AG20443 (cell line): ENCODE measurements at places on chromosomes 12 and 14.

GRCh38 chr12:2083008-2083407, 30.2 kb downstream of the CACNA1C start:
- no peak for DNase-seq

GRCh38 chr12:124217508-124218242, 77.2 kb upstream of the RFLNA start:
- peak; percentile 23 for DNase-seq

DNA sequence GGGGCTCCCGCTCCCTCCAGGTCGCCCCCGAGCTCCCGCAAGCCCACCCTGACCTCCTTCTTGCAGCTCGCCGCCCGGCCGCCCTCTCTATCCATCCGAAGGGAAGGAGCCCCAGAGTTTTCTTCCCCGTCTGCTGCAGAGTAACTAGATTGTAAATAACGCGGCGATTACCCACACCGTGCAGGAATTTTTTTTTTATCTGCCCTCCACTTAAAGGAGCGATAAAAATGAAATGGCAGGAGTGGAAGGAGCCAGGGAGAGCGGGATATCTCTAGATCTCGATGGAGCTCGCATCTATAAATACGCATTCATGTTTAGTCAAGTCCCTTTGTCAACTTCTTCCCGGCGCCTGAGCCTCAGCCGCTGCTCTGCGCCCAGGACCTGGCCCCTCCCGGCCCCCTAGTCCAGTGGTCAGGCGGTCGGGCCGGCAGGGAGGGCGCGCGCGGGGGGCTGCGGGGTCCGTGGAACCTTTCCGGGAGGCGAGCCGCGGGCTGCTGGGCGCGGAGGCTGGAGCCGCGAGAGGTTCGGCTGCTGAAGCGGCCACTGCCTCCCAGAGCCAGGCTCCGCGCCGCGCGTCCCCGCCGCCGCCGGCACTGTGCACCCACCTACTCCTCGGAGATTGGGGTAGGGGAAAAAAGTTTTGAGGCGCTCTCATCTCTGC, 386.0 kb downstream of the BCAT1 start:
- DNase-seq = peak; percentile 52

DNA sequence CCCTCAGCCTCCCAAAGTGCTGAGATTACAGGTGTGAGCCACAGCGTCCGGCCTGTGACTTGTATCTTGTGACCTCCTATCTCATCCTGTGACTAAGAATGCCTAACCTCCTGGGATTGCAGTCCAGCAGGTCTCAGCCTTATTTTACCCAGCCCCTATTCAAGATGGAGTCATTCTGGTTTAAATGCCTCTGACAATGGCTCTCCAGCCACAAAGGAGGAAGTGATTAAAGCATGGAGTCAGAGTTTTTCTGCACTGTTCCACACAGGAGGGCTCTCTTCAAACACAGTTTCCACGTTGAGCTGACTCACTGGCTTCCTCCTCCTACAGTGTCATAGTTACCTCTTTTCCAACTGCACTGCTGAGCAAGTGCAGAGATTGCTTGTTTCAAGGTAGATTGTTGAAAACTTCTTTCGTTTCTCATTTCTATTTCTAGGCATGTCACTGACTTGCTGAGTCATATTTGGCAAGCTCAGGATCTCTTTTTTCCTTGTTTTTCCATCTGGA, 383.8 kb downstream of the PCNX1 start:
- DNase-seq = peak; percentile 59

GRCh38 chr14:30974628-30975027, 50.8 kb upstream of the AP4S1 start:
- no peak for DNase-seq

- DNase-seq = no peak
Measured at GRCh38 chr14:49578141-49578540, 8.0 kb downstream of the RPS29 start.

GRCh38 chr14:36690311-36691040, 28.8 kb downstream of the PAX9 start:
- DNase-seq = no peak

DNA sequence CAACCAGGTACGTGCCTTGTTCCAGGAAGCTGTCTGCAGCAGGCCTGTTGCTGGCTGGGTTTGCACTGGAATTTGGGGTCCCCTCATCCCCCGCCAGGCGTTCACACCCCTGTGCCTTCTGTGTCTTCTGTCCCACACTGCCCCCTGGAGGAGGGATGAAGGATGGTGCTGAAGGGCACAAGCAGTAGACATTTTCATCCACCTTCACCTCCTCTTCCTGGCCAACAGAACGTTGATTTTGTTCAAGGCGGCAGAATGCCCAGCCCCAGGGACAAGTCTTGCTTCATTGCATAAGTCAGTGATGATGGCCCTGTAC, 122.1 kb downstream of the CALM1 start:
- DNase-seq = no peak

GRCh38 chr12:56079723-56080555, at the start of gene ERBB3:
ERBB3 (plus strand) TSS chr12:56080165; CDS start chr12:56080301, 136 bp downstream.
- peak; percentile 96 for DNase-seq

DNA sequence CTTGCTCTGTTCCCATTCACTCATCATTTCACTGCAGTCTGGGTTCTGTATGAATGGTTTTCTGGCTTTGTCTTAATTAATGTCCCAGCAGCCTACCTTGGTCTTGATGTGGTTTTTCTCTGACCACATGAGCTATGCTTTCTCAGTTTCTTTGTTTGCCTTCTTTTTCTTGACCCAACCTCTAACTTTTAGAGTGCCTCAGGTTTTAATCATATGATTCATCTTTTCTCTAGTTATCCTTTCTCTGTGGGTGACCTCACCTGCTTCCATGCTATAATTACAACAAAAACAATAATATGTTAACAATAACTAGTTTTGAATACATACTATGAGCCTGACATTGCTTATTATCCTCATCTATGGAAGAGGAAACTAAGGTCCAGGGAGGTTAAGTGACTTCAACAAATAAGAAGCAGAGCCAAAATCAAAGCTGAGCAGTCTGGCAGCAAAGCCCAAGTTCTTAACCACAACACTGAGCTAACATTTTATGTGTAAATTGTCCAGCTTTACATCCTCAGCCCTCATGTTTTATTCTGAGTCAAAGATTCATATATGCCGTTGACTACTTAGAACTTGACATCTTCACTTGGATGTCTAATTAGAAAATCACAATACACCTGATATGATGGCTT, 4.7 kb upstream of the EPYC start:
- no peak for DNase-seq

GRCh38 chr14:61077951-61078720, 97.1 kb downstream of the SLC38A6 start:
- DNase-seq = no peak

- DNase-seq = no peak
Measured at GRCh38 chr12:104694711-104695110, 238.0 kb downstream of the CHST11 start.

DNA sequence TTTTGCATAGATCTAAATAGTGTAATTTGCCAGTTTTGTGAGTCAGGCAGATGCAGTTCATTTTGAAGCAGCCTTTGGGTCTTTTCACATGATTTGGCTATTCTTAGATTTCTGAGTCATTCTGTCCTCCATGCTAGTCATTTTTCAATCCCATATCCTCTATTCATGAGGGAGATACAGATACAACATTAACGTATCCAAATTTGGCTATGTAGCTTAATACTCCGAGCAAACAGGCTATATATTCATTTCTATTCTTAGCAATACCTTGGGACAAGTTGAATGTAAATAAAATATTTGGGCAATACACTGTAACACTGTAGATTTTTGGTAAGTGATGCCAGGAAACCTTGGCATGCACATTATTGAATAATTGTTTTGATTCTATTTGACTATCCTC, 270.7 kb upstream of the PDE3A start:
- no peak for DNase-seq

- no peak for DNase-seq
Measured at GRCh38 chr14:56995010-56995409, 184.7 kb upstream of the OTX2 start.

DNA sequence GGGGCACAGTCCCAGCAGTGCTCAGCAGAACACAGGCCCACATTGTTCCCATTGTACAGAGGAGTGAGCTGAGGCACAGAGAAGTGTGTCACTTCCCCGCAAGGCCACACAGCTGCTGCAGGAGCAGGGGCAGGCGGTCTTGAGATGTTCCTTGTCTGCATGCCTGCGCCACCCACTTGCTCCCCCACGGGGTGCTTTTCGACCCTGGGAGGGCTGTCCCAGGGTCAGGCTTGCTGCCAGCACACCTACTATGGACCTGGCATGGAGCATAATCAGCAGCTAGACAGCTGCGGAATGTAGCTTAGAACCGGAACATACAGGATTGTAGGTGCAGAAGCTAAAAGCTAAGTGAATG, 7.8 kb upstream of the EP400 start:
- no peak for DNase-seq

- no peak for DNase-seq
Measured at GRCh38 chr12:125773033-125773640, 707.9 kb downstream of the AACS start.

DNA sequence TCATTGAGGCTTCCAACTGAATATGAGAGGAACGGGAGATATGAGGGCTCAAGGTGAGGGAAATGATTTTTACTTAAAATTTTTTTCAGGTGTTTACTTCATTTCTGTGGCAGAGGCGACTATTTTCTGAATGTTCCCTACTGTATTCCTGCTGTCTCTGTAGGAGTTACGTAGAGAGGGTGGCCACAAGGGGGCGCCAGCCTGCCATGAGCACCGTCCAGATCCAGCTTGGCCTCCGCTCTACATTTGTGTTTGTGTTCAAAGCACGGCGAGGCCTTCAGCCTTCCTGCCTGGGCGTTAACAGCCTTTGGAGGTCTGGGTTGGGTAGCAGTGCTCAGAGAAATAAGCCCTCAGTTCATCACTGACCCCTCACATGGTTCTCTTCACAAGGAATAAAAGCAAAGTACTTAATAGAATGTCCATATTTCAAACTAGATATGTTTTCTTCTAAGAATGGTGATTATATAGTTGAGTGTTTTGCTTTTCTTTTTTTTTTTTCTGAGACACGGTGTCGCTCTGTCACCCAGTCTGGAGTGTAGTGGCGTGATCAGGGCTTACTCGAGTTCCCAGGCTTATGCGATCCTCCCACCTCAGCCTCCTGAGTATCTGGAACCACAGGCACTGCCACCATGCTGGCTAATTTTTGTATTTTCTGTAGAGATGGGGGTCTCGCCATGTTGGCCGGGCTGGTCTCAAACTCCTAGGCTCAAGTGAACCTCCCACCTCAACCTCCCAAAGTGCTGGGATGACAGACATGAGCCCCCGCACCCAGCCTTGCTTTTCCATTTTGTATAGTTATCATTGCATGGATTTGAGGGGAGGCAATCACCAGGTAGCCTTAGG, 22.3 kb downstream of the CKB start:
- peak; percentile 85 for DNase-seq

DNA sequence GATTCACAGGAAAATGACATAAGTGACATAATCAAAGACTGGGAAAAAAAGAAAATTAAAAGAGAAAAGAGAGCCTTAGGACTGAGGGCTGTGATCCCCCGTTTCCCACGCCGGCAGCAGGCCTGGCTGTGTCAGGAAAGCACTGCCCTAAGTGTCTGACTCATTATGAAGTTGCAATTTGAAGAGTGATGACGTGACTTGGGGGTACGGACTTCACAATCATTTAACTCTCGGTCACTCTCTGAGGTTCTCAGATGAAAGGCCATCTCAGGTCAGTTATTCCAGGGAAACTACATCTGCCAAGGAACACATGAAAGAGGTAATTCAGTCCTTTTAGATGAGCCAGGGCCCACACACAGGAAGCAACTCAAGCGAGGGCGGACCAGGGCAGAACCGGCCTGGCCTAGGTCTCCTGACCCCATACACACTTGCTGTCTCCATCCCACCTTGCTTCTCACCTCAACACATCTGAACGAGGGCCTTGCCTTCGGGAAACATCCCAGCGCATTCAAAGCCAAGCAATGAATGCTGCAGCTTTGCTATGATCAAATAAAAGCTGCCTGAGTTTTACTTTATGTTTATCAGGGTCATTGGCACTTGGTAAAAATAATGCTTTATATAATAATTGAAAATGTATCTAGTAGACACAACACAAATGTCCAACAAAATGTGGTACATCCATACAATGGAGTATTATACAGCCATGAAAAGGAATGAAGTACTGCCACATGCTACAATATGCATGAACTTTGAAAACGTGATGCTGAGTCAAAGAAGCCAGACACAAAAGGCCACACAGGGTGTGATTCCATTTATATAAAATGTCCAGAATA, 2.7 kb downstream of the SSH1 start:
- peak; percentile 79 for DNase-seq

- DNase-seq = no peak
Measured at GRCh38 chr12:119235197-119235751, 56.5 kb downstream of the HSPB8 start.

- DNase-seq = no peak
Measured at GRCh38 chr12:110862329-110862728, 15.5 kb downstream of the CCDC63 start.

GRCh38 chr12:110936367-110937103, 16.2 kb upstream of the MYL2 start:
- no peak for DNase-seq

DNA sequence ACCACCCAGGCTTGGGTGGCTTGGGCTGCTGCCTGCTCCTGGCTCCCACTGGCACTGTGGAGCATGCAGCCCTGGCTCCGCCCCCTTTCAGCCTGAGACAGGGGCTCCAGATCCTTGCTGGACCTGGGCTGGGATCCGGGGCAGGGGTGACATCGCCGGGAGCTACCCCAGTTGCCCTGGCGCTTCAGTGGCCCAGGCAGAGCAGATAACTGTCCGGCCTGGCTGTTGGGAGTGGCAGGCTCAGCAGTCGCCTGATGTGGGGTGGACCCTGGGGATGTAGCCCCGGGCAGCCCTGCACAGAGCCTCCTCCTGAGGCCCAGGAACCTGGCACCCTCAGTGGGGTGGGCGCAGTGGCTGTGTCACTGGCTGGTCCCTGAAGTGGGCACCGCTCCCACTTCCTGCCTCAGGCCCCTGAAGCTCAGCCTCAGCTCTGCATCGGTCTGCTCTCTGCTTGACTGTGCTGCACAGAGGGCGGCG, 57.9 kb downstream of the FUT8 start:
- no peak for DNase-seq

GRCh38 chr14:58297412-58297761, 968 bp upstream of the ARID4A start:
- peak; percentile 14 for DNase-seq

- peak; percentile 54 for DNase-seq
Measured at GRCh38 chr12:6230321-6231110, 30.3 kb downstream of the CD9 start.

DNA sequence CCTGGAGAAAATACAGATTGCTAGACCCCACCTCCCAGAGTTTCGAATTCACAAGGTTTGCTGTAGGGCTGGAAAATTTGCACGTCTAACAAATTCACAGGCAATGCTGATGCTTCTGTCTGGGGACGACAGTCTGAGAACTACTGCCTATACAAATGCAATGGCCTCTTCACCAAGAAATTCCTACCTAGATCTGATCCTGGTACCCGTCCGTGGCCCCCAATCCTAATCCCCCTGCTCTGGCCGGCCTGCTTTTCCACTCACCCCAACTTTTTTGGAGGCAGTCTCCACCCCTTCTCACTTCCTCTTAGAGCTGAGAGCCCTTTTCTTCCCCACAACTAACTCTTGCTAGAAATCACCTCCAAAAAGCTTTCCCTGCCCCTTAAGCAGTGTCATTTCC, 3.1 kb upstream of the SSH1 start:
- DNase-seq = no peak

- peak; percentile 11 for DNase-seq
Measured at GRCh38 chr14:94175011-94175745, 1.1 kb downstream of the PPP4R4 start.

GRCh38 chr12:119448611-119449131, 114.1 kb downstream of the CCDC60 start:
- DNase-seq = no peak

- DNase-seq = no peak
Measured at GRCh38 chr14:27608377-27608776, 1010.5 kb upstream of the NOVA1 start.

GRCh38 chr12:117854339-117855012, 114.3 kb downstream of the KSR2 start:
- peak; percentile 45 for DNase-seq
